ENCODE measurements at places on chromosomes 7 and 10.

- no peak for DNase-seq
These were observed 439.3 kb downstream of the ADRA2A start for GRCh38 chr10:111516144-111516543.

- peak; percentile 99 for DNase-seq
These were observed 478.5 kb downstream of the KIF20B start for GRCh38 chr10:90179696-90180407.

DNA sequence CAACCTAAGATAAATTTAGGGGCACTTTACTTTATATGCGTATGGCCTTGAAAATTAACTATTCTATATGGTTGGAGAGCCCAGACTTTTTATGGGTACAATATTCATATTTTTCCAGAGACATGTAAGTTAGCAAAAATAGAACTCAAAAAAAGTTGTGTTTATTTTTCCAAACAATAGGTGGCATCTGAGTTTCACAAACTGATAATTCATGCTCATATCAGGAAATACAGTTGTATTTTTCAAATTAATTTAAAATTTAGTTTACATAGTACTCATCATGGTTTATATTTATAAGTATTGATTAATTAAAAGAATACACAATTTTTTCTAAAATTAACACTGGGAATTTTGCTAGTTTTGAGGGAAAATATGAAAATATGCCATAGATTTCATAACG, 34.6 kb downstream of the ANKRD7 start:
- DNase-seq: no peak

DNA sequence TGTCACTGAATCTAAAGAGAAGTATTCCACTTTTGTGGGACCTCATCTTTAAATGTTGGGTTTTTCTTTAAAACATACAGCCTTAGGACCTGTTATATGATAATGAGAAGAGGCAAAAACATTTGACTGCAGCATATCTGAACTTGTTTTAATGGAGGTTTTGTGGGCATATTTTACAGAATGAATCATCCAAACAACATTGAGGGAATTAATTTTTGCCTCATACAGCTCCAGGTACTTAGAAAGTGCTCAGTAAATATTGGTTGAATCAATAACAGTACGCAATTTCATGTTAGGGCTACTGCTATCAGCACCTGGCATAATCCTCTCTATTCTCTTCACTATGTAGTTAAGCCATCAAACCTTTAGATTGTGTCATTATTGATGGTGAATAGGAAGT, 115.9 kb downstream of the MALRD1 start:
- no peak for DNase-seq

DNA sequence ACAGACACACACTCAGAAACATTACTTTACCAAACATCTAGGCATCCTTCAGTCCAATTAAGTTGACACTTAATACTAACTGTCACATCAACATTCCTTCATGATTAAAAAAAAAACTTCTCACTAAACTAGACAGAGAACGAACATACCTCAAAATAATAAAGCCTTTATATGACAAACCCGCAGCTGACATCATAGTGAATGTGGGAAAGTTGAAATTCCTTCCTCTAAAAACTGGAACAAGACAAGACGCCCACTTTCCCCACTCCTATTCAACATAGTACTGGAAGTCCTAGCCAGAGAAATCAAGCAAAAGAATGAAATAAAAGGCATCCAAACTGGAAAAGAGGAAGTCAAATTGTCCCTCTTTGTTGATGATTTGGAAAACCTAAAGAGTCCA, 96.9 kb upstream of the PPP1R9A start:
- peak; percentile 2 for DNase-seq

DNA sequence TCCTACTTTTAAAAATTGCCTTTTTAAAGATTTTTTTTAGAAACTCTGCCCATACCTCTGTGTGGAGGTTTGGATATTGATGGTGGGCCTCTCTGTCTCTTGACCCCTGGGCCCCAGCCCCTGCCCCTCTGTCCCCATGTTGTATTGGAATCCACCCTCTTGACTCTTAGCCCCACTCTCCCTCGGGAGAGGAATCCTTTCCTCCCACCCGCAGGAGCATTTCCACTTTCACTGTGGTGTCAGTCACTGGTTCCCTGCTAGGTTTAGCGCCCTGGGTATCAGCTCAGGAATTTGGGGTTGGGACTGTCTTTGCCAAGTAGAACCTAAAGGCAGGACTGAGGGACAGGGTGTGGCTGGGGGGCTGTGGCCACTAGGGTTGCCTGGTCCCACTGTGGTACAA, 10.1 kb downstream of the PFKFB3 start:
- DNase-seq: no peak

GRCh38 chr7:149776289-149776688, 2.9 kb upstream of the ZNF467 start:
- DNase-seq: no peak

DNA sequence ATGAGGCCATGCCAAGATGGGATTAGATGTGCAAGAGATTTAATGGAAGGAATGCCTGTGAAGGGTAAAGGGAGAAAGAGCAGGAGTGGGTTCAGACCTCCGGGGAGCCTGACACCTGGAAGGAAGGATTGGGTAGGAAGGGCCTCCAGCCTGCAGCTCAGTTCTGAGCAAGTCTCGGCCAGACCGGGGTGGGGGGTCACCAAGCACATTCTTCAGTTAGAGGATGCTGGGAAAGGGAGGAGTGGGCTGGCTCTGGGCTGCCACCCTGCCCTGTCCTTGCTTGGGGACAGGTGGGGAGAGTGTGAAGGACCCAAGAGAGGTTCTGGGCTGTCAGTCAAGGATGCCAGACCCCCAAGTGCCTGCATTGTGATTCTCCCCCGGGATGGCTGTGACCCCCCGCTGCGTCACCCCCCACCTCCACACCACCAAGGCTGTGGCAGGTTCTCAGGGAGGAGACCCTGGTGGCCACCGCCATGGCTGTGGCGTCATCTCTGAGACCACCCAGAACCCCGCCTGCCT, 16.5 kb upstream of the PRKAG2 start:
- DNase-seq: no peak

DNA sequence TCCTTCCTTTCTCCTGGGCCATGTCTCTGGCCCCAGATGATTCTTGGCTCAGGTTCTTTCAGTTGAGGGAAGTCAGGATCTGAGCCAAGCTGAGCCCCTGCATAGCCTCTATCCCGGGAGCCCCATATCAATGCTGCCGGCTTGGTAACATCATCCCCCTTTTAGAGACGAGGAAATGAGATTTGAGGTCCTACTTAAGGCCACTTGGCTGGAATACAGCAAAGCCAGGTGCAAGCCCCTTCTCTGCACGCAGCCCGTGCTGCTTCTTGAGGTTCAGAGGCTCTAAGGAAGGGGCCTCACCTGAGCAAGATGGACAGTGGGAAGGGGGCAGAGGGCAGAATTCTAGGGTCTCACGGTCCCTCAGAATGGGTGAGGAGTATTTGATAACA, 2.4 kb upstream of the IRF5 start:
- DNase-seq: no peak

GRCh38 chr7:37113661-37114355, 334.9 kb downstream of the ELMO1 start:
- DNase-seq: peak; percentile 78

- DNase-seq: no peak
These were observed 70.4 kb upstream of the NFE2L3 start for GRCh38 chr7:26081638-26082037.

- no peak for DNase-seq
These were observed 20.2 kb downstream of the SDK1 start for GRCh38 chr7:3321206-3321605.

DNA sequence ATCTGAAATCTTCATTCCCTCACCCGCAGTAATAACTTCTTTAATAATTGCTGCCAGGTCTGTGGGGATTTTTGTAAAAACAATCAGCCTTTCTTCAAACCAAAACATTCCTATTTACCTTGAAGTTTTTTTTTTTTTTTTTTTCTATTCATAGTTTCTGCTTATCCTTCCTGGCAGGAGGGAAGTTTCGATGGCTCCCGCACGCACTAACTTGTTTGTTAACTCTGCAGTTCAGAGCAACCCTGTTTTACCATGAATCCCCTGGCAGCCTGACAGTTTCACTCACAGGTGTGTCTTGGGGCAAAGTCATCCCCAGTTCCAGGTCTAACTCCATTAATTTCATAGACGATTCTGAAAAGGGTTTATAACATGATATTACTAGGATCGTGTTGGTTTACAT, 149.3 kb downstream of the KLF6 start:
- no peak for DNase-seq

DNA sequence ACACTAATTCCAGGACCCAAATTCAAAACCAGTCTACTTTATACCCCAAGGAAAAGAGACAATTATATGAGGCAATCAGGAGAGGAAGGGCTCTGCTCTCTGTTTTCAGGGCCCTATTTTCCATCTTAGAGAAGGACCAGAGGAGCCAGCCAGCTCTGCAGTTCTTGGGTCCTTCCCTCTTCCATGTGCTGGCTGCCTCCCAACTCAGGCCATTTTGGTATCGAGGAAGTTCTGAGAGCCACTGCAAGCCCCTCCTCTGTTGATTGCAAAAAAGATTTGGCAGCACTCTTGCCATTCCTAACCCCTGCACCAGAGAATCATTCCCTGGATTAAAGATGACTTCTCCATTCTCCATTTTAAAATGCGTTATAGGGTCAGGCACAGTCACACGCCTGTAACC, 151.2 kb downstream of the AOAH start:
- DNase-seq: no peak

- no peak for DNase-seq
These were observed 86.6 kb downstream of the PRLHR start for GRCh38 chr10:118508863-118509262.

- no peak for DNase-seq
These were observed 3.6 kb downstream of the TSPAN14 start for GRCh38 chr10:80457554-80458262.

- DNase-seq: peak; percentile 4
These were observed 370.1 kb downstream of the ADRA2A start for GRCh38 chr10:111446966-111447365.

DNA sequence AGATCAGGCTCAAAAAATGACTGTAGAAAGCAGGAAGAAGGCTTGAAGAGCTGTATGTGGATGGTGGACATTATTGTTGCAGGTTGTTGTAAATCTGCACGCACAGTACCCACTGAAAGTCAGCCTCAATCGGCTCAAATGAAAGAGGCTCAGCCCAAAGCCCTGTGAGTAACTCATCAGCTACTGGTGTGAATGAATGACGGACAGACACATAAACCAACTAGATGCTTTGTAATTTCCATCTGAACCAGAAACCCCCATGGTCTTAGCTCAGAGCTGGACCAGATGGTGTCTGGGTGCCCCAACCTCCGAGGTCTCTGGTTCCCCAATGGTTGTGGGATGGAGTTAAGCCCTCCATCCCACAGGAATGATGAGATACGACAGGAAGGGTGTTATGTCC, 7.4 kb downstream of the CALN1 start:
- DNase-seq: no peak

GRCh38 chr7:151451626-151452571, 12.0 kb upstream of the CRYGN start:
- no peak for DNase-seq

DNA sequence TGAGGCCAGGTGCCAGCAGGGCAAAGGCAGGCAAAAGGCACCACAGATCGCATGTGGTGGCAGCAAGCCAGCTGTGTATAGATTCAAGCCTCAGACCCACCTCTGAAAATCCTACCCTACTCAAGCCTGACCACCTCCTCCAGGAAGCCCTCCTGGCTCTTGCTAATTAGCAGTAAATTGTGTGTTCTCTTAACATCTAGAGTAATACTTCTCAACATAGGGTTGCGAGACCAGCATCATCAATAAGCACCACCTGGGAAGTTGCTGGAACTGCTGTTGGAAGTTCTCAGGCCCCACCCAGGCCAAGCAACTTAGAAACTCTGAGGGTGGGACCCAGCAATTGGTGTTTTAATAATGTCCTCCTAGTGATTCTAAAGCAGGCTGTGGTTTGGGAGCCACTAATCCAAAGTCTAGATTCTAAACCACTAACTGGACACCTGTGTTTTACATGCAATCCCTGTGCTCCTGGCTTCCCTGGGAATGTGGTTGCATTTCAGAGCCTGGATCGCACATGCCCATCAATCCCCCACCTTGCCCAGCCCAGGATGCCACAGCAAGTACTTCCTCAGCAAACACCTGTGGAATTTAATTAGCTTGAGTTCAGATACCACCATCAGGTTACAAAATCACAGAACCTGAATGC, 46.2 kb downstream of the KCNMA1 start:
- no peak for DNase-seq

DNA sequence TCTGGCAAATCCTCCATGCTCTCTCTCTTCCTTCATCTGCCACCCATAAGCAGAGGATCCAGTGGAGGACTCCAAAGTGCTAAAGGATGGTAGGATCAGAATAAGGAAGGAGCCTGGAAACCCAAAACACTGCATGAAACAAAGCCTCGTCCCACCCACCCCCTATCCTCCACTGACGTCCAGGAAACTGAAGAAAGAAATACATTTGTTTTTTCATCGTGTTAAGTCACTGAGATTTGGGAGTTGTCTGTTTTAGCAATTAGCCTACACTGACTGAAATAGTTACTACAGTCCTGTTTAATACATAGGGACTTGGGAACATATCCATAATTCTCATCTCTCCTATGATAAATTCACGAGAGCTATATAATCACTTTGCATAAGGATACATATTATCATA, 14.8 kb downstream of the ANXA7 start:
- DNase-seq: no peak

GRCh38 chr10:88386821-88387773, 196.0 kb downstream of the RNLS start:
- DNase-seq: peak; percentile 72

DNA sequence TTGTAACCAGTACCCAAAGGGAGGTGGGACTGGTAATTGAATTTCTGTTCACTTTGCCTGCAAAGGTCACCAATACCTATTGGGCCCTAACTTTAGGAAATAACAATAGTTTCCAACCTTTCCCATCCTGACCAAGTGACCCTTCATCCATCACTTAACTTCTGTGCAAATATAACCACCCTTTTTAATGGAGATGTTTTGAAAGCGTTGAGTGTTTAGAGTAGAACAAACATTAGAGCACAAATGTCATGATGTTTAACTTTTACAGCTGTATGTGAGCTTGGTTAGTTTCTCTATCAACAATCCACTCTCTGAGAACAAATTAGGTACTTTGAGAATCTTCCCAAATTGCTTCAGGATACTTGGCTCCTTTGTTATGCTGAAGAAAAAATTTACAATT, 66.4 kb downstream of the MET start:
- DNase-seq: no peak

GRCh38 chr7:116955340-116955739, 2.0 kb downstream of the ST7 start:
- DNase-seq: no peak

GRCh38 chr7:132049462-132050304, 493.3 kb upstream of the PODXL start:
- peak; percentile 31 for DNase-seq

GRCh38 chr7:43485580-43485979, 97.3 kb upstream of the STK17A start:
- DNase-seq: no peak

DNA sequence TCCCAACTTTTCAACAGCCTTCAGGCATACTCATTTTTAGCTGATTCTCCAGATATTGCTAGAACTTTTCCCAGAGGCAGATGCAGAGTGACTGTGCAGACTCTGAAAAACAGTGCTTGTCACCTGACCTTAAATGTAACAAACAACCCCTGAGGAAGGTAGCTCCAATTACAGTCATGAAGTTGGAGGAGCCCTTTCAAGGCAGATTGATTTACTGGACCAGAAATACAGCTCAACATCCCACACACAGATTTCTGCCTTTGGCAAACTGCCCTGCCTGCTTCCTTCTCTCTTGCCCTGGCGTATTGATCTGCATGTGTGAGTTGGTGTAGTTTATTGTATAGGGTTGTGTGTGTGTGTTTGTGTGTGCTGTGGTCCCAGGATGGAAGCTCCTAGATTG, 38.5 kb downstream of the PYROXD2 start:
- DNase-seq: peak; percentile 38

- DNase-seq: peak; percentile 83
These were observed 475.6 kb upstream of the KLF6 start for GRCh38 chr10:4260483-4261124.

All from fibroblast of mammary gland (primary cell).